ENCODE measurements at places on chromosomes 12 and 14. TPM values are rescaled to one million over a fixed set of nuclear protein-coding genes. Genes with fewer than 3 reads are reported as not detected.

GRCh38 chr12:118884226-118884625 is 97.1 kb upstream of the SRRM4 start:
- DNase-seq, result no peak
- H3K4me3 ChIP-seq, result no peak overlapping the region
- H3K27ac ChIP-seq, result no peak overlapping the region
- no peaks in the 10 kb centered on the region for H3K4me1 ChIP-seq
- H3K27me3 ChIP-seq, result no peaks in the 10 kb centered on the region

The COX8C gene
- not detected for total RNA-seq

- no peak overlapping the region for H3K27ac ChIP-seq
- H3K4me3 ChIP-seq, result no peak overlapping the region
- H3K27me3 ChIP-seq, result no peaks in the 10 kb centered on the region
- DNase-seq, result no peak
Measured at GRCh38 chr12:131749618-131750315, 38.9 kb downstream of the SFSWAP start.

GRCh38 chr12:55666508-55666907 is 29.8 kb downstream of the OR10P1 start:
- no peaks in the 10 kb centered on the region for H3K36me3 ChIP-seq
- no peaks in the 10 kb centered on the region for H3K4me1 ChIP-seq
- H3K4me3 ChIP-seq, result no peak overlapping the region
- DNase-seq, result no peak

GRCh38 chr14:90569201-90569600 is 172.4 kb downstream of the CALM1 start:
- no peaks in the 10 kb centered on the region for H3K4me1 ChIP-seq
- H3K4me3 ChIP-seq, result no peak overlapping the region
- no peak for DNase-seq
- H3K36me3 ChIP-seq, result no peaks in the 10 kb centered on the region
- no peak overlapping the region for H3K27ac ChIP-seq
- peaks cover 2% of the 10 kb centered on the region for H3K27me3 ChIP-seq

All from activated T-helper 1 cell treated with anti-CD3 and anti-CD28 coated beads, Interleukin-12 subunit alpha, Interleukin-12 subunit beta, Interleukin-2, Interleukin-4 antibody, amounts not matched to agents 30 ng/mL and 10 ng/mL and 1 ng/mL, durations not matched to agents 14 hours and 24 hours and 36 hours (primary cell).